Nephron progenitor cell (in vitro differentiated cells): ENCODE measurements at places on chromosomes 6 and 20.
A peak's percentile ranks its signal among the peaks of the same experiment; 100 is the strongest.

GRCh38 chr6:160455081-160455480 lies 106.9 kb downstream of the SLC22A3 start:
- H3K27me3 ChIP-seq: peaks cover 7% of the 10 kb centered on the region
- H3K4me1 ChIP-seq: no peaks in the 10 kb centered on the region
- H3K4me3 ChIP-seq: no peak overlapping the region
- H3K36me3 ChIP-seq: no peaks in the 10 kb centered on the region

- H3K27me3 ChIP-seq: peaks cover 44% of the 10 kb centered on the region
- no peaks in the 10 kb centered on the region for H3K36me3 ChIP-seq
- no peak overlapping the region for H3K27ac ChIP-seq
- peak; percentile 91 for DNase-seq
These were observed 174.4 kb upstream of the RIN2 start for GRCh38 chr20:19583532-19584175.

DNA sequence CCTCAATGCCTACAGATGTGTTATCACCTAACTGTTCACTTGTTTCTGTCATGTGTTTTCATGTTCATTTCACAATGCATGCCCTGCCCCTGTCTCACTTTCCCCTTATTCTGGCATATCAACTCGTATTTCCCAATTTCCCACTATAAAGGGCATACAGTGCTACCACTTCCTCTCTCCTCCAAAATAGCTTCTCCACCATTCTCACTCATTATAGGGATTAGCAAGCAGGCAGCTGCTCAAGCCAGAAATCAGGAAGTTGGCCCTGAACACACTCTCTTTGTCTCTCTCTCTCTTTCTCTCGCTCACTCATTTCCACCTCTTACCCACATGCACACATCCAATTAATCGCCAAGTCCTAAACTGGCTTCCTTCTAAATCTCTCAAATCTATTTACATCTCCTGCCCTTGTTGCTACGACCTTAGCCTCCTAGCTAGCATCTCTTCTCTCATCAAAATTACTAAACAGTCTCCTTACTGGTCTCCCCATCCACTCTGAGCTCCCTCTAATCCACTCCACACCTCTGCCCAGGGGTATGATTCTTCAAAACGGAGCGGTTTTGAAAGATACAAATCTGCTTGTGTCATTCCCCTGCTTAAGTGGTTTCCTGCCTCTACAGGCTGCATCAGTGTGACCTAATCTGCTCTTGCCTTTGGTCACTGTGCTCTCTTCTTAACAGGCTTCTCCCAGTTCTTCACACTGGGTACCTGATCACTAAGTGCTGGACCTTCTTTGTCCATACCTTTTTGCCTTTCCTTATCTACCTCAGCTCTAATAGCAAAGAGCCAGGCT lies 196.2 kb downstream of the BTBD9 start:
- peaks cover 2% of the 10 kb centered on the region for H3K27me3 ChIP-seq
- H3K4me1 ChIP-seq: peaks cover 6% of the 10 kb centered on the region
- DNase-seq: no peak

GRCh38 chr20:50038574-50038991 lies 55.8 kb downstream of the SNAI1 start:
- H3K36me3 ChIP-seq: no peaks in the 10 kb centered on the region
- no peak overlapping the region for H3K4me3 ChIP-seq
- H3K4me1 ChIP-seq: peaks cover 49% of the 10 kb centered on the region
- no peaks in the 10 kb centered on the region for H3K27me3 ChIP-seq

DNA sequence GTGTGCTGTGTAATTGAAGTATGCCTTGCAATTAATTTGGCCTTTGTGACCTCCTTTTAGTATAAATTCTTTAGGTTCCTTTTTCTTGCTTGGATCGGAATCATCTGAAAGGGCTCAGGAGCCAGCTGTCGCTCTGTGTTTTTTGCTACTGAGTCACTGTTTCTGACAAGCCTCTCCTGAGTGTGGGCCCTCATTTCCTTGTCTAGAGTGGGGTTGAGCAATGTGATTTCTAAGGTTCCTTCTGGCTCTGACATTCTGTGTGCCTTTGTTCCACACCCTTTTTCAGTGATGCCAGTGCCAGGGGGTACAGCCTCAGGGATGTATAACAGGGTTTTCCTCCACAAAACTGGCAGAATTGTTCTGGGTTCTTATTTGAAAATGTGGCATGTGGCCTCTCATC lies 26.5 kb downstream of the DAAM2 start:
- peaks cover 20% of the 10 kb centered on the region for H3K36me3 ChIP-seq
- no peak for DNase-seq
- no peak overlapping the region for H3K27ac ChIP-seq
- H3K27me3 ChIP-seq: peaks cover 3% of the 10 kb centered on the region
- H3K4me3 ChIP-seq: no peak overlapping the region

- peak; percentile 87 for DNase-seq
- peak overlapping the region; percentile 79 for H3K27ac ChIP-seq
- H3K4me1 ChIP-seq: peaks cover 11% of the 10 kb centered on the region
- H3K4me3 ChIP-seq: no peak overlapping the region
- peaks cover 59% of the 10 kb centered on the region for H3K36me3 ChIP-seq
- peaks cover 4% of the 10 kb centered on the region for H3K27me3 ChIP-seq
These were observed 9.0 kb downstream of the ATF6B start for GRCh38 chr6:32118782-32119628.

- no peak overlapping the region for H3K4me3 ChIP-seq
- H3K4me1 ChIP-seq: peaks cover 54% of the 10 kb centered on the region
- DNase-seq: no peak
- H3K27me3 ChIP-seq: peaks cover 19% of the 10 kb centered on the region
These were observed 243.8 kb upstream of the PMEPA1 start for GRCh38 chr20:57953638-57954037.

DNA sequence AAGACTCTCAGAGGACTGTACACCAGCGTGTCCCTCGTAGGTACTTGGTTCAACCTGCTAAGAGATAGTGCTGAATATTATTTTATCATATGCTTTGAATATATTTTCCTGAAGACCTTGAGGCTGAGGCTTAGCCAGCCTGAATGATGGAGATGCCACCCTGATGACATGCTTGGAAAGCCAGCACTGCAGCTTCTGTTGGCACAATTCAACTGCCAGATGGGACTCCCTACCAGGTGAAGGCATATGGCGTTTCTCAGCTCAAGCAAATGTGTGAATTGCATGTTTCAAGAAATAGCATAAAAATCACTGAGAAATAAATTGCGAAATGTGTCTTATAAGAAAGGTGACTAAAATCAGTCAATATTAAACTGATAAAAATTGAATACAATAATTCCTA lies 228.1 kb upstream of the CST7 start:
- H3K27me3 ChIP-seq: peaks cover 19% of the 10 kb centered on the region
- no peak overlapping the region for H3K27ac ChIP-seq
- no peak overlapping the region for H3K4me3 ChIP-seq

GRCh38 chr6:63963769-63964315 lies 328.2 kb downstream of the PHF3 start:
- no peak for DNase-seq
- no peak overlapping the region for H3K27ac ChIP-seq
- no peak overlapping the region for H3K4me3 ChIP-seq
- H3K4me1 ChIP-seq: no peaks in the 10 kb centered on the region

- no peak for DNase-seq
- H3K4me1 ChIP-seq: peaks cover 19% of the 10 kb centered on the region
- no peak overlapping the region for H3K4me3 ChIP-seq
- H3K27ac ChIP-seq: no peak overlapping the region
These were observed 339.2 kb upstream of the JARID2 start for GRCh38 chr6:14906621-14907020.
